ENCODE measurements at places on chromosomes 2 and 18.

DNA sequence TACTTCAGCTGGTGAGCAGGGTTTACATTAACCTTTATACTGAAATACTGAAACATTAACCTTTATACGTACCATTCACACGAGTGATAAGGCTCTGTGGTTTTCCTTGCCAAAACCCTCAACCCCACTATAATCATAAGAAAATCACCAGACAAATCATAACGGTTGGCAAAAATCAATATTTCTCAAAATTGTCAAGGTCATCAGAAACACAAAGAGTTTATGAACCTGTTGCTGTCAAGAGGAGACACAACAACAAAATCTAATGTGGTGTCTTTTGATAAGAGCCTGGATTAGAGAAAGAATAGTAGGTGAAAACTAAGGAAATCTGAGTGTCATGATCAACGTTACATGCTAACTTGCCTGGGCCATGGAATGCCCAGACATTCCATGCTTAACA lies 396.9 kb upstream of the TMEFF2 start:
- DNase-seq: no peak

GRCh38 chr18:39845106-39845505 lies 2109.9 kb upstream of the PIK3C3 start:
- no peak for DNase-seq

DNA sequence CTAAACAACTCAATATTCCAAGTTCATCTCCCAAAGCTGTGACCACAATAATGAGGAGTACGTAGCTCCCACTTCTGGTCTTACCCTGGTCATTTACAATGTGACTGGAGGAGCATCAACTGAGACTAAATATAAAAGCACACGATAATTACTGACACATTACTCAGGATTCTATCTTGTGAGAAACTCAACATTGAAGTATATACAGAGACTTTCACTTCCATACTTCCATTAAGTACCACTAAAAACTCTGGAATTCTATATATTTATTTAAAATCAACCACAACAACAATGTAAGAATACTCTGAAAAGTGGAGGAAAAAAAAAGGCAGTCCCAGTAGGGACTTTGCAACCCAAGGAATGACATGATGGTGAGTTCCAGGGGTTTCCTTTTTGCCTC lies 61.4 kb downstream of the XDH start:
- no peak for DNase-seq

DNA sequence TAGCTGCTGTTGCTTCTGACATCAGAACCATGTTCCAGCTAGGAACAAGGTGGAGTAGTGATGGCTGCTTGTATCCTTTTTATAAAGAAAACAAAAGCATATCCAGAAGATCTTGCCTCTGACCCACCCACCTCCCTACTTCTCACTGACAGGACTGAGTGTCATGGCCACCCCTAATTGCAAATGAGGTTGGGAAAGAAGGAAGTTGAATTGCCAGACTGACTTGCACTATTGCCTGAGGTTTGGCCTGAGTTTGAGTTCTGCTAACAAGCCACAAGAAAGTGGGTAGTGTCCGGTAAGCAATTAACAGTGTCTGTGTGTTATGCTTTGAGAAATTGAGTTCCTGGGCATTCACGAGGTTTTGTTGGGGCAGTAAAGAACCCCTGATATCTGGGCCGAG lies 22.8 kb downstream of the SGPP2 start:
- no peak for DNase-seq

DNA sequence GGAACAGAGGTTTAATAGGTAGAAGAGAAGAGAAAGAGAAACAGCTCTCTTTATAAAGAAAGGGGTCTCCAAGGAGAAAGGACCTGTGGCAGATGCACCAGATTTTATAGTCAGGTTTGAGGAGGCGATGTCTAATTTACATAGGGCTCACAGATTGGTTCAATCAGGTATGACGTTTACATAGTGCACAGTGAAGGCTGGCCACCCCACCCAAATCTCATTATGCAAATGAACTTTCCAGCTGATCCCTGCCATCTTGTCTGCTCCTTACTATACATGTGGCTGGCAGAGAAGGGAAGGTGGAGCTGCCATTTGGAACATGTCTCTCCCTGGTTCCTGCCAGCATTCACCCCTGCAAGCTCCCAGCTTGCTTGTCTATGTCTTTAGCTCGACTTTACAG lies 557.8 kb downstream of the SUCLG1 start:
- DNase-seq: no peak
